ENCODE measurements at places on chromosomes 5 and 9.

DNA sequence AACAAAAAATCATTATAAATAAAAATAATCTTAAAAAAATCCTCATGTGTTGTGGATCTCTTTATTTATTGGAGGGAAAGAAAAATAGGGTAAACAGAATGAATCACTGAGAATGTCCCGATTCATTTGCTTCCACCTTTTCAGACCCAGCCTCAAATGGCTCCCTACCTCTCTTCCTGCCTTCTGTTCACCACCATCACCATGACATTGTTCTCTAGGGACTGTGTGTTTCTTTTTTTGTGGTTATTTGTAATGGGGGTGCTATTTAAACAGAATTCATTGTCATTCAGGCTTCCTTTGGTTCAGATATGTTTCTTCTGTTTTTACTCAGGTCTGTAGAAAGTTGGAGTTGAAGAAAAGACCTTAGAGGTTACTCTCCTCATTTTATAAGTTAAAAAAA is 198.2 kb downstream of the KIF4B start:
- no peak for DNase-seq

DNA sequence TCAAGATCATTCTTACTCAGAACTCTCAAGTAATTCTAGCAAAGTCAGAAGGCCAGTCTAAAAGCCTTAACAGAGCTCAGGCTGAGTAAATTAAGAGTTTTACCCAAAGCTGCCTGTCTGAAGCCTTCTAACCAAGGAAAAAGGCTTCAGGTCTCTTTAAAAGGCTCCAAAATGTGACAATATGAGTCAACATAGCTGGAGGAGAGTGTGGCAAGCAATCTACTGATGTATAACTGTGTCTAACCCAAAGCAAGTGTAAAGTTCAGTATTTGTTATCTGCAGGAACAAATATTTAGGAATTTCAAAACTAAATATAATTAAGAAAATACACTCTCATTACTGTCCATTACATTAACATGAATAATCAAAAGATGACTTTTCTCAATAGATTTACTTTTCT is 11.0 kb downstream of the ZBTB5 start:
- no peak for DNase-seq

DNA sequence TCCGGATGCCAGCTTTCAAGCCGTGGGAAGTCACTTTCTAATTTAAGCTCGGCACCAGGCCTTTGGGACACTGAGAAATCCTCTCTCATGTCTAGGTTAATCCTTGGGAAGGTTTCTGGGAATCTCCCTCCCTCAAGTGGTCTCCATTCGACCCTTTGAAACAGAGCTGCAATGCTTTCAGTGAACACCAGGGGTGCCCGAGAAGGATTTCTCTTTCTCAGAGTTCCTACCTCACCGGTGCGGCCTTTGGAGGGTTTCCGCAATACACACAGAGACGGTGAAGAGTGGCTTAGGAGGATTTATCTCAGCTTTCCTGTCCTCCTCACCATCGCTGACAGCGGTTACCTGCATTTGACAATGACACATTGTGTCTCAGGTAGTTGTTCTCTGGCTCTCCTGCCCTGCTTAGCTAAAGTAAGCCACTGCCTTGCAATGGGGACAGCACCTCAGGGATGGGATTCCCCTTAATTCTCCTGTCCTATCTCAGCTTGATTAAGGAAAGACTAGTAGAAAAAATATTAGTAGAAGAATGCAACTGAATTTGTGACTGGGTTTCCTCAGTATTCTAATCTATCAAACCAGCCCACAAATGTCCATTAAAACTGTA is 180.6 kb downstream of the GABRG2 start:
- no peak for DNase-seq

DNA sequence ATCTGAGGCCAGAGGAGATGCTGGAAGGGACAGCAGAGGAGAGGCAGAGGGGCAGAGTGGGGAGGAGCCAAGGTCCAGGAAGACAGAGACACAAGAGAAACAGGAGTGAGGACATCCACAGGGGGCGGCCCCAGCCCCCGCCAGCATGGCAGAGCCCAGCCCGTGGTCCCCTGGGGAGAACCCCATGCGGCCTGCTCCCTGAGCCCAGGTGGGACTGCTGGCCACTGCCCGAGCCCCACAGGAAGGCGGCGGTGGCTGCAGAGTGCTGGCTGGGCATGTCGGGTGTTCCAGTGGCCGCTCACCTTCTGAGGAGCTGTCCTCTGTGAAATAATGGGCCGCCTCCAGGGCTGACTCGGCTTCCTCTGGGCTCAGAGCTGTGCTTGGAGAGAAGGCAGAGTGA is 8.9 kb upstream of the MRNIP start:
- no peak for DNase-seq

GRCh38 chr9:97109194-97109811 is 70.4 kb upstream of the CTSV start:
- peak; percentile 7 for DNase-seq

GRCh38 chr9:134889386-134890154 is 9.0 kb downstream of the FCN2 start:
- DNase-seq: no peak

DNA sequence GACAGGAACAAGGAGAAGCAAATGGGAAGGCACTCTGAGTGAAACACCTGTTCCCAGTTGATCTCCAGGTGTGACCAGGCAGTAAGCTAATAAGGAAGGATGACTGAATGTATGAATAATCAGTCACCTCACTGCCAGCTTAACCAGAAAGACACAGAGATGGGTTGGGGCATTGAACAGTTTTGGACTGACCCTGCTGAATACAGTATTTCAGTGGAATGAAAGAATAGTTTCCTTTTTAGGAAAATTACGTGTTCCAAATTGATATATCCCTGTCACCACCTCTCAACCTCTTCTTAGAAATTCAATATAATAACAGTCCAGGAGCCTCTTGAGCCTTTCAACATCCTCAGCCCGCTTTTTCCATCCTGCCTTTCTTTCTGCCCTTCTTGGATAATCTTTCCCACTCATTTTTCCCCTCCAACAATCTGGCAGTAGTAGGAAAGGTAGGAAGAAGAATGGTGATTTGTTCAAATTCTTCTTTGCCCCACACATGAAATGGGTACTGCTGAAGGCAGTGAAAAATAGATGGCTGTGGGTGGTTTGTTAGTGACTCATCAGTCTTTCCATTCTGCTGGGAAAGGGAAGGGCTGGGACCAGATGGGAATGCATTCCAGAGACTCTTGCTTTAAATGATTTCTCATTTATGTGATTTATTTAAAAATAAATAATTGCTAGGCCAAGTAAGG is 117.9 kb downstream of the ZSWIM6 start:
- peak; percentile 85 for DNase-seq

All from AG08395 (cell line).